SJSA1 (cell line): ENCODE measurements at places on chromosomes 7 and 10. TPM values are rescaled to one million over a fixed set of nuclear protein-coding genes. Genes with fewer than 3 reads are reported as not detected.

Gene ZNF680
- 2.9 and 6.1 TPM in 2 replicates for total RNA-seq

Gene TEX47
- not detected in 2 replicates for total RNA-seq

Gene CELF2
- total RNA-seq, result not detected in 2 replicates

Gene OGA
- 65.6 and 69.3 TPM in 2 replicates for total RNA-seq

GRCh38 chr7:2082139-2082998, 150.4 kb downstream of the MAD1L1 start:
- no peak for DNase-seq

- DNase-seq, result no peak
Measured at GRCh38 chr10:16583382-16583781, 61.7 kb upstream of the C1QL3 start.

DNA sequence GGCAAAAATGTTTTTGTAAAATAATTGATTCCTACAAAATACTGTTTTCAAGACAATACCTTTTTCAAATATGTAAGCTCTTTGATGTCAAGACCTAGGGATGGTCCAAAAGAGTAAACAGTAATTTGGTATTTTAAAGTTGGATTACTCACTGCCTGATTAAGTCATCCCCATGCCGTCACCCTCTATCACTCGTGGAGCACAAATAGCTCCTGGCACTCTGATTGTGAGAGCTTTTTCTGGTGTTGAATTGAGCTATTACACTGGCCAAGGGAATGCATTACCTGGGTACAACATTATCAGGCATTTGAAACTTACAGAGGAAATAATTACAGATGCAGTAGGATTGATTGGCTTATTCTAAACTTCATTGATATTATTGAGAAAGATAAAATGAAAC, 231.9 kb upstream of the GRM3 start:
- DNase-seq, result peak; percentile 48

- DNase-seq, result no peak
Measured at GRCh38 chr7:4797858-4798705, 22.7 kb downstream of the AP5Z1 start.

GRCh38 chr10:127402596-127403409, 146.3 kb upstream of the NPS start:
- no peak for DNase-seq

GRCh38 chr10:122162671-122163173, 108.4 kb upstream of the BTBD16 start:
- DNase-seq, result no peak

GRCh38 chr10:76542307-76542930, 1095.2 kb downstream of the KCNMA1 start:
- DNase-seq, result no peak

DNA sequence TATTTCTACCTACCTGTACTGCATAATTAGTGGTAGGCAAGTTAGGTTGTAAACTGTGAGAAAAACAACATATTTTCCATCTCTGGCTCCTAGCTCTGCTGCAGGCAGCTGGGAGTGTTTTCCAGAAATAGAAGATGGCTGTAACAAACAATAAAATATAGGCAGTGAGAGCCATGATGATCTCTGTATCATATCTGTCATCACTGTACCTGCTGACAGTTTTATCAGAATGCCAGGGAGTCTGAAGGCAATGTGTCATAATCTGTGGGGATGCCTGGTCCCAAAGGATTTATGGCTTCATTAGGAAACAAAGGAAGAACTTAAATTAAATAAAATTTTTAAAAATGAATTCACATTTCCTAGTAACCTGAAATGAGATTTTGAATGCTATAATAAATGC, 160.9 kb upstream of the SMIM30 start:
- no peak for DNase-seq

DNA sequence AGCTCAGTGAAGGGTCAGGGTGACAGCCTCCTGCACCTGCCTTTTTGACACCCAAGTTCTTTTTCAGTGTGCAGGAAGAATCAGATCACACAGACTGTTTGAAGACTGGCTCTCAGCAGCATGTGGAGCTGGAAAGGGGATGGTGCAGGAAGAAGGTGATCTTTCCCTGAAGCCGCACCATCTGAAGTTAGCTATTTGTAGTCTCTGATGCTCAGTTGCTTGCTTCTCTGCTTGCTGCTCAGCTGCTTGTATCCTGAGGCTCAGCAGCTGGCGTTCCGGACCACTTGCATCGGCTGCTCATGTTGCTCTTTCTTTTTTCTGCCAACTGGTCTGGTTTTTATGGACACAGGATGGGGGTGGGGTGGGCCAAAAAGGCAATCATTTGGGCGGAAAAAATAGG, 15.8 kb upstream of the DNMBP start:
- DNase-seq, result no peak

DNA sequence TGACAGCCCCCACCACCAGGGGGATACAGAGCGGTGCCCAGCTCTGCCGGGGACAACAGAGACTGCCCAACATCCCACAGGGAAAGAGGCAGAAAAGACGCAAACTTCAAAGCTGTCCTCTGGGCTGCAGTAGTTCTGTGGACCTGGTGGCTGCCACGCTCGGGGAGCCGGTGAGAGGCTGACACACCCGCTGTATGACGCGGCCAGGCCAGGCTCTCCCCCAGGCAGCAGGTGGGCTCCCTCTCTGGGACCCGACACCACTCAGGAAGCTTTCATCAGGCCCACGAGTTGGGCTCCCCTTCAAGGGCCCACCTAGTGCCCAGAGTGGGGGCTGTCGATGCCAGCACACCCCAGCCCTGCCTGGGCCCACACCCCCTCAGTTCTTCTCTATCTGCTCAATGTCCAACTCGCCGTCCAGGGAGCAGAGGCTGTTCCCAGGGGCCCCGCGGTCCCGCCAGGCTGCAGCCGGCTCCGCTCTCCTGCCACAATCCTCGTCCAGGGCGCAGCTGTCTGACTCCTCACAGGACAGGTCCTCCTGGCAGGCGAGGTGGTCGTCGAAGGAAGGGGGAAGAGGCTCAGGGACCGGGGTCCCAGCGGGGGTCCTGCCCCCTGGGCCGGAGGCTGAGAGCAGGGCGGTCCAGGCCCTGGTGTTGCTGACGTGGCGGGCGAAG, 121.2 kb downstream of the FAM53B start:
- DNase-seq, result no peak

- no peak for DNase-seq
Measured at GRCh38 chr10:16392531-16393069, 44.2 kb upstream of the PTER start.
